ENCODE measurements at places on chromosomes 11 and 22.

DNA sequence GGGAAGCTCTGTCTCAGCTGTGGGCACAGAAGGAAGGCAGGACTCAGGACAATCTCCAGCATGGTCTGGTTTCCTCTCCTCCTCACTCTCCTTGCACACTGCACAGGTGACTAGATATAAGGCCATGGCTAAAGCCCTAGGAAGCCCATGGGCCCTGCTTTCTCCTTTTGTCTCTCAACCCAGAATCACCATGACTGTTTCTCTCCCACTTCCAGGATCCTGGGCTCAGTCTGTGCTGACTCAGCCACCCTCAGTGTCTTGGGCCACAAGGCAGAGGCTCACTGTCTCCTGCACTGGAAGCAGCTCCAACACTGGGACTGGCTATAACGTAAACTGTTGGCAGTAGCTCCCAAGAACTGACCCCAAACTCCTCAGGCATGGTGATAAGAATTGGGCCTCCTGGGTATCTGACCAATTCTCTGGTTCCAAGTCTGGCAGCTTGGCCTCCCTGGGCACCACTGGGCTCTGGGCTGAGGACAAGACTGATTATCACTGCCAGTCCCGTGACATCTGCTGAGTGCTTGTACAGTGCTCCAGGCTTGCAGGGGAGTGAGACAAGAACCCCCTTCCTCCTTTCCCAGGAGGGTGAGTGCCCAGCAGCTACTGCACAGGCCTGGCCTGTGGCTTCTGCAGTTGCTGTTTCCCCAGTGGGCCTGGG is 104.0 kb upstream of the TOP3B start:
- DNase-seq = no peak

GRCh38 chr11:110679323-110679975 is 32.8 kb downstream of the ARHGAP20 start:
- no peak for DNase-seq

DNA sequence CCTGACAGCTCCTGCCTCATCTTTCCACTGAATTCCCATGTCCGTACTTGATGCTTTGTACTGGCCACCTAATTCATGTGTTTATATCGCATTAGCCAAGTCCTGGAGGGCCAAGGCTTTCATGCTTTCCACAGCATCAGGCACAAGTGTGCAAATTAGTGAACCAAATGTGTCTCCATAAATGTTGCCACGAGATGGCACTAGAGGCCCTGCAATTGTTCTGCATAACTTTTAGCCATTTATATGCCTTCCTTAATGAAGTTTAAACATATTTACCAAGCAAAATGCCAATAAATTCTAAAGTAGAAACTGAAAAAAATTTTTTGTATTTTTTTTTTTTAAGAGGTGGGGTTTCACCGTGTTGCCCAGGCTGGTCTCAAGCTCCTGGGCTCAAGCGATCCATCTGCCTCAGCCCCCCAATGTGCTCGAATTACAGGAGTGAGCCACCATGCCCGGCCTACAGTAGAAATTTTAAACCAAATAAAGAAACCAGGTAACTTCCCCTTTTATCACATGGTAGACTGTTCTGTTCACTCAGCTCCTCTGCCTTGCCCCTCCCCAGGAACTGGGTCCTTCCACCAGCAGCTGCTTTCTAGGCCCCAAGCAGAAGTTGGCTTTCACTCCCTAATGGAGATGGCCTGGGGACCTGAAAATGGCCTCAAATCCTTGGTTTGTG is 20.8 kb upstream of the IL18BP start:
- DNase-seq = no peak

DNA sequence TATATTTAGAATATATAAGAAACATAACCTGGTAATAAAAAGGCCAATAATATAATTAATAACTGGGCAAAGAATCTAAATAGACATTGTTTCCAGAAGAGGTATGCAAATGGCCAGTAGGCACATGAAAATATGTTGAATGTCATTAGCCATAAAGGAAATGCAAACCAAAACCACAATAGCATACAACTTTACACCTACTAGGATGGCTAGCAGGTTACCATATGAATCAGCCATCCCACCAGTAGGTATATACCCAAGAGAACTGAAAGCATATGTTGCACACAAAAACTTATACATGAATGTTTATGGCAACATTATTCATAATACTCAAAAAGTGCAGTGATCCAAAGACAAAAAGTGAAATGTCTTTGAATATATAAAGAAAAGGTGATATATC is 2.7 kb upstream of the OR2D2 start:
- DNase-seq = no peak

- no peak for DNase-seq
These were observed 639 bp downstream of the CRY2 start for GRCh38 chr11:45847911-45848316.

DNA sequence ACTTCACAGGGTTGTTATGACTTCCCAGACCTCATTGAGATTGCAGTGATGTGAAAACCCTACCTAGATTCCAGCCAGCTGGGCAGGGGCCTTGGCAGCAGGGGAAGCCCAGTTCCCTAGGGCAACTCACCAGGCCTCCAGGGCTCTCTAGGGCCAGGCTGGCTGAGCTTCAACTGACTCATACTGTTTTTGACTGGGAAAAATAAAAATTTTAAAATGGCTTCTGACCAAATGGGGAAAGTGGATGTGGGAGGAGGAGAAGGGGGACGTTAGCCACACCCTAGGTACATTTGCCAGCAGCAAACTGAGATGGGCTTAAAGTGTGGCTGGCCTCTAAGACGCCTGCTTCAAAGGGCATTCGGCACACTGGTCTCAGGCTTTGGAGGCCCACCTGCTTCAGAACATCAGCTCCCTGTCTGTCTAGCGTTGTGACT is 39.0 kb downstream of the BMAL1 start:
- DNase-seq = no peak

GRCh38 chr11:27386181-27386845 is 23.3 kb upstream of the CCDC34 start:
- no peak for DNase-seq

DNA sequence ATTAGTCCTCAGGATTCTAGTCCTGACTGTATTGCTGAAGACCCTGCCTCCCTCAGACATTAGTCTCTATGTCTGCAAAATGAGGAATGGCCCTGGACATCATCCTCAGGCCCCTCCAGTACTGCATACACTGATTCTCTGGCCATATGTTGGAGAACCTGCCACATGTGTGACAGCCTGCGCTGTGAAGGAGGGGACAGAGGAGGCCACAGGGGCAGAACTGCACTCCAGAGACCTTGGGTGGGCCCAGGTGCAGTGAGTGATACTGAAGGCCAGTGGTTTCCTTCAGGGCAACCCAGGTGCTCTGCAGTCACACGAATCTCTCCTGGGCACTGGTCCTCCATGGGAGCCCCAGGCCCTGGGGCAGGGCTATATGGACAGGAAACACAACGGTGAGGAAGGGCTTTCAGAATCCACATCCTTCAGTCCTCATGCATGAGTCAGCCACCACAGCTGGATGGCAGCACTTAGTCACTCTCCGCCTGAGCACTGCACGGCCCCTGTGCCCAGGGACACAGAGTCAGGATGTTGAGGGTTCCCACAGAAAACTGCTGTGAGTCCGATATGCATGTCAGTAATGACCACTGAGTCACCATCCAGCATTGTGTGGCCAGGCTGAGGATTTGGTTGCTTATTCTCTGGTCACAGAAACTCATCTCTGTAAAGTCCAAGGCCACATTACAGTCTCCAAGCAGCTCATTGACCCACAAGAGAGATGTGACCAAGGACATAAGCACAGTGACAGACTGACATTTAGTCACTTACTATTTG is 39.7 kb downstream of the ME3 start:
- no peak for DNase-seq

- DNase-seq = no peak
These were observed 33.3 kb downstream of the AMPD3 start for GRCh38 chr11:10488121-10488933.

DNA sequence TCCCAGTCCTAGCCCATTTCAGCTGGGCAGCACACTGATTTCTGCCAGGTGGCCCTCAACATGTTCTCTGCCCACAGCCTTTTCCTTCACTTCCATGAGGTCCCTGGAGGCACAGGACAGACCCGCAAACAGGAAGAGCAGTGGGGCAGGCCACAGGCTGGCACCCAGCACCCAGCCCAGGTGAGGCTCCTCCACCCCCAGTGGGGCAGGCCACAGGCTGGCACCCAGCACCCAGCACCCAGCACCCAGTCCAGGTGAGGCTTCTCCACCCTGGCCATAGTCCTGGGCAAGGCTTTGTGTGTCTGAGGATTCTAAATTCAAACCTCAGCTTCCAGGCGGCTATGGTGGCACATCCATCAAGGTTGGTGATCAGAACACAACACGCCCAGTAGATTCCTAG is 1413.0 kb downstream of the BRD1 start:
- no peak for DNase-seq

DNA sequence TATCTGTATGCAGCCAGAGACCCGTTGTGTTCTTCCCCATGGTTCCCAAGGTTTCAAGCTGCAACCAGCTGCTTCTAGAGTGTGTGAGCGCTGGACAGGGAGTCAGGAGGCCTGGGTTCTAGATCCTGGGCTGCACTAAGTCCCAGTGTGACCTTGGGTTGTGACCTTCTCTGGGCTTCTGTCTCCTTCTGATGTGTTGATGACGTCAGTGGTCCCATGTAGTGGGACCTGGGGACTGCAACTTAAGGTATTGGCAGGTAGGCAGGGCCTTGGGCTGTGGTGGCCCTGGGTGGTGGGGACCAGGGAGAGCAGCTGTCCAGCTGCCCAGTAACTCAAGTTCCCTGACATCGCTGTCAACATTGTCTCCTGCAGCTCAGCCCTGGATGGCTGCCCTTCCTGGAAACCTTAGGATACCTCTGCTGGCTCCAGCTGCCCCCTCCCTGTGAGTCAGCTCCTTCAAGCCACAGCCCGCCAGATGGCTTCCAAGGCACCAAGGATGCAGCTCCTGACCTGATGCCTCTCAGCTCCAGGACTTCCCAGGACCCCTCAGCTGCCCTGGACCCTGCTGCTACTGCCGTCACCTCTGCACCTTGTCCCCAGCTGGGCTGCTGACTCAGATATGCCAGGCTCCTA is 1.3 kb upstream of the PVALB start:
- DNase-seq = no peak

GRCh38 chr11:71240865-71241691 is 11.3 kb downstream of the SHANK2 start:
- no peak for DNase-seq

- DNase-seq = no peak
These were observed 224.7 kb downstream of the SNX19 start for GRCh38 chr11:130691581-130691980.

DNA sequence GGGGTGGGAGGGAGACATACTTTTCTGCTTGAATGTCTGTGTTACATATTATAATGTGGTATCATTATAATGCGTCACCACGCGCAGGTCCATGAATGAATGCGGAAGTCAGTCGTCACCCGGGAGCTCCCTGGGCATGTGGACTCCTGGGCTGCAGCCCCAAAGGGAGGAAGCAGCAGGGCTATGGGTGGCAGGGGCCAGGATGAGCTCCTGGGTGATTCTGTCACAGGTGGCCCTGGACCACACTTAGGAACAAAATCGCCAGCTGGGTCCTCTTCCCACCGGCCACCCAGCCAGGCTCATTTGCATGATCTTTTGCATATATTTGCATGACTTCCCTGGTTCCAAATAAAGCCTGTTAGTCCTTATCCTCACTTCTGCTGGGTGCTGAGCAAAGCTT is 51.2 kb downstream of the KCNJ4 start:
- no peak for DNase-seq

DNA sequence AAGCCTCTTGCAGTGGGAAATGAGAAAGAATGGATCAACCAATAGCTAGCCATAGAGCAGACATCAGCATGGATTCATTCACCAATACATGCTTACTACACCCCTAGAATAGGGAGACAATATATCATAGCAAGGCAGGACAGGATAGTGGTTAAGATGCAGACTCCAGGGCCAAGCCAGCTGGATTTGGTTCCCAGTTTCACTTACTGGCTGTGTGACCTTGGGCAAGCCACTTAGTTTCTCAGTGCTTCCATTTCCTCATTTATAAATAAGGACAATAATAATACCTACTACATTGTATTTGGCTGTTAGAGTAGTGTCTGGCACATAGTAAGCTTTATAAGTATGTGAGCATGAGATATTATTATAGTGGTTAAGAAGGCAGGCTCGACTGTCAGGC is 7.1 kb downstream of the DCHS1 start:
- no peak for DNase-seq

GRCh38 chr22:44924710-44925109 is 85.1 kb downstream of the PHF21B start:
- no peak for DNase-seq

DNA sequence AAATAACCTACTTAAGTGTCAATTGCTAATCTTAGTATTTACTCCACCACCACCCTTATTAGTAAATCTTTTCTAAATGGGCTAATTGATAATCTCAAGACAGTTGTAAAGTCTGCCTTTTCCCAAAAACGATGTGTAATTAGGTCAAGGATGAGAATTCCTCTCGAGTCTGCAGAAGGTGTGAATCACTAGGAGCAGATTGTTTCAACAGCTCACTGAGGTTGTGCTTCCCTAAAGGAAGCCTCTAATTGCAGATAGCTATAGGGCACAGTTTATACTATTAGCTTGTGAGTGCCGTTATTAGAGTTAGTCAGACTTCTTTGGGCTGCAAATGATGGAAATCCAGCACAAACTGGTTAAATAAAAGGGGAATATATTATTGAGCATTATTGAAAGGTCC is 84.9 kb downstream of the C11orf91 start:
- DNase-seq = no peak

GRCh38 chr11:126700768-126701519 is 299.6 kb downstream of the KIRREL3 start:
- DNase-seq = no peak

DNA sequence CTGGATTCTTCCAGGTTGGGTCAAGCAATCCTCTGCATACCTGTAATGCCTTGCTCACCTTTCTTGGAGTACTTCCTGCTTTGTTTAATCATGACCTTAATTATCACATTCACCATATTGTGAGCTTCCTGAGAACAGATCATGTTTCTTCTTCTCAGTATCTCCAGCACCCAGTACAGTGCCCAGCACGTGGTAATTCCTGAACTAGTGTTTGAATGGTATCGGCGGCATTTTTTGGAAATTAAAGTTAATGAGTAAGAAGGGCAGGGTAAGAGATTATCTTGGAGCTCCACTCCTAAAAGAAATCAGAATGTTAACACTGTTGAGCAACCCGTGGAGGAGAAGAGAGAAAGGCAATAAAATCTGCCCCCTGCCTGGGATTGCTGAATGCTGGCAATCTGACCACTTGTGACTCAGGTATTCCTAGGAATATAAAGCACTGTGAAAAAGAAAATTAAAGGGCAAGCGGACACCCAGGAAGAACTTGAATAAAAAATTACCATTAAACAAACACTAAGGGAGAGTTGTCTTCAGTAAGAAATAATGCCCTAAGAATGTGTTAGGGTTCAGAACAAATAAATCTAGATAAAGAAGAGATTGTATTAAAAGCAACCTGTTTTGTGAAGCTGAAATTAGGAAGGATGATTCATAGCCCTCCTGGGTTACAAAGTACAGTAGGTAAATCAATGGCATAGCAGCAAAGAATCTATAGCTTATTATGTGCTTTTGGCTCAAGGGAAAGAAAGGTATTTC is 92.9 kb downstream of the PDHX start:
- no peak for DNase-seq

Measured in cortex of kidney (tissue), 1 donor.